ENCODE measurements at places on chromosomes 16 and 17.

GRCh38 chr16:11310997-11311561 lies 29.9 kb upstream of the PRM1 start:
- DNase-seq, result no peak

GRCh38 chr17:68346448-68346847 lies 55.2 kb downstream of the ARSG start:
- DNase-seq, result peak; percentile 52

DNA sequence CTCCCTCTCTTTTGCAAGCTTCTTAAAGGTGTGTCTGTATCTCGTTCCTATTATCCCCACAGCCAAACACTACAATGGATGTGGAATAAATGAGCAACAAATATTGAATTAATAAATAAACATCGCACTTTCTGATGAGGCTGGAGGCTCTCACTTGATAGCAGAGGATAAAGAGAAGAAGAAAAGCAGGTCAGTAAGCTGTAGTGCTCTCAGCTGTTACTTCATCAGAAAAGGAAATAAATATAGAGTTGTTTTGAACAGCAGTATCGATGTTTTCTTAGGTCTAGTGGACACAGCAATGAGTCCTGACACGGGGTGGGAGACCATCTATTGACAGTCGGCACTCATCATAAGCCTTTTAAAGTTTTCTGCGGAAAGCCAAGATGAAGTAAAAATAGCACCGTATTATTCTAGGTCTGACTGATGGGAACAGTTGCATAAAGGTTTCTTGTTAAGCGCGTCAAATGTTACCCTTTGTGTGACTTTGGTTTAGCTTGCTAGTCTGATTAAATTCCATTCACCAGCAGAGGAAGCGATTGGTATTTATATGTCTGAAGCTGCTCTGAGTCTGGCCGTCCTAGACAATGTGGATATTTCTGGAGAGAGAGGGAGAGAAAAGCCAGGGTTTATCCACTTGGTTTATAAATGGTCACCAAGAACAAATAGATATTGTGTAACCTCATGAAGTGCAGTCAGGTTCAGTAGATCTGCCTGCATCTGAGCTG lies 646.1 kb downstream of the CDH11 start:
- DNase-seq, result no peak

- no peak for DNase-seq
These were observed 29.1 kb downstream of the MRM3 start for GRCh38 chr17:811051-811784.

DNA sequence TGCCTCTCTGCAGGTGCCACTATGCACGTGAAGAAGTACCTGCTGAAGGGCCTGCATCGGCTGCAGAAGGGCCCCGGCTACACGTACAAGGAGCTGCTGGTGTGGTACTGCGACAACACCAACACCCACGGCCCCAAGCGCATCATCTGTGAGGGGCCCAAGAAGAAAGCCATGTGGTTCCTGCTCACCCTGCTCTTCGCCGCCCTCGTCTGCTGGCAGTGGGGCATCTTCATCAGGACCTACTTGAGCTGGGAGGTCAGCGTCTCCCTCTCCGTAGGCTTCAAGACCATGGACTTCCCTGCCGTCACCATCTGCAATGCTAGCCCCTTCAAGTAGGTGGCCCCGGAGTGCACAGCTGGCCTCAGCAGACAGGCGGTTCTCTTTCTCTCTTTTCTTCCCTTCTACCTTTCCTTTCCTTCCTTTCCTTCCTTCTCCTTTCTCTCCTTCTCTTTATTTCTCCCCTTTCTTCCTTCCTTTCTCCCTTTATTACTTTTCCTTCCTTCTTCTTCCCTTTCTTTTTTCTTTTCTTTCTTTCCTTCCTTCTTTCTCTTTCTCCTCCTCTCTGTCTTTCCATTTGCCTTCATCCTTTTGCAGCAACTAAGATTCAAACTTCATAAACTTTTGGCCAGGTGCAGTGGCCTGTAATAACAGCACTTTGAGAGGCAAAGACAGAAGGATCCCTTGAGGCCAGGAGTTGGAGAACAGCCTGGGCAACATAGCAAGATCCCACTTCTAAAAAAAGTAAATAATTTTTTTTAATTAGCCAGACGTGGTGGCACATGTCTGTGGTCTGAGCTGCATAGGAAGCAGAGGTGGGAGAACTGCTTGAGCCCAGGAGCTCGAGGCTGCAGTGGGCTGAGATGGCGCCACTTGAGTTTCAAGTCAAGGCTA lies 46.7 kb downstream of the SCNN1B start:
- DNase-seq, result no peak

- no peak for DNase-seq
These were observed 2.5 kb downstream of the FLYWCH1 start for GRCh38 chr16:2914233-2914632.

GRCh38 chr17:61160789-61161445 lies 238.7 kb upstream of the TBX2 start:
- no peak for DNase-seq

DNA sequence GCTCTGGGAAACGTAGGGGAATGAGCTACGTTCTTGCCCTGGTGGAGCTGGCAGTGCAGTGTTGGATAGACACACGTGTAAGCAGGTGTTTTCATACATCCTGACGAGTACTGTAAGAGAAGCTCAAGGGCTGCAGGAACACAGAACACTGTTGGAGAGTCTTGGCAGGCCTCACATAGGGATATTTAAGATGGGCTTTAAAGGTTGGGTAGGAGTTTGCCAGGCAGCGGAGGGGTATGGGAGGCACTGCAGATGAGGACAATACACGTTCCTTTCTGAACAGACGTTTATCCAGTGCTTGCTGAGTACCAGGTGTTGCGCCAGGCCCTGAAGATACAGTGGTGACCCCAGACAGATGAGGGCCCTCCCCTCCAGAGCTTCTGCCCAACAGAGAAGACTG lies 6.3 kb downstream of the KDM8 start:
- no peak for DNase-seq

- DNase-seq, result no peak
These were observed 22.7 kb downstream of the CYB561 start for GRCh38 chr17:63423251-63423950.

DNA sequence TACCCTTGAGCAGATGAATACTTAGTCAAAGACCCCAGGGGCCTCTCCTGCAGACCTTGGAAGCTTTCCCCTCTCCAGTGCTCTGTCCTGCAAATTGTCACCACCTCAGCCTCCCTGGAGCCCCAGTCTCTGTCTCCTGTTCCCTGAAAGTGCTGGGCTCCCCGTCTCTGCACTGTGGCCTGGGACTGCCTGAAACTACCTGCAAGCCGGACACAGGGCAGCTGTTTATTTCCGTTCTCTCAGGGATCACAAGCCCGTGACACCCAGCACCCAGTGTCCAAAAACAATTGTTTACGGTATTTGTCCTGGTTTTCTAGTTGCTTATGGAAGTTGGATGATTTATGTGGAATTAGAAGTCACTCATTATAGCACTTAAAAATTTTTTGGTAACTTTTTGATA lies 81.6 kb upstream of the CHMP6 start:
- no peak for DNase-seq

Measured in stimulated activated CD4-positive, alpha-beta T cell treated with anti-CD3 and anti-CD28 coated beads, Interleukin-15, amount 100 ng/mL, for 1 hour (primary cell).